Activated naive CD8-positive, alpha-beta T cell treated with anti-CD3 and anti-CD28 coated beads for 36 hours (primary cell): ENCODE measurements at places on chromosomes 6 and 20. TPM values are rescaled to one million over a fixed set of nuclear protein-coding genes. Genes with fewer than 3 reads are reported as not detected.

GRCh38 chr20:10352934-10353824, 80.8 kb downstream of the MKKS start:
- H3K4me3 ChIP-seq = no peak overlapping the region
- peaks cover 9% of the 10 kb centered on the region for H3K4me1 ChIP-seq
- DNase-seq = no peak
- no peak overlapping the region for H3K27ac ChIP-seq
- H3K36me3 ChIP-seq = peaks cover 4% of the 10 kb centered on the region

The TFAP2D gene
- not detected for total RNA-seq

The GTSF1L gene
- not detected for total RNA-seq

The PSORS1C1 gene
- total RNA-seq = 0.19 TPM

GRCh38 chr6:97632341-97632740, 349.3 kb upstream of the MMS22L start:
- no peak for DNase-seq
- H3K36me3 ChIP-seq = no peaks in the 10 kb centered on the region
- no peaks in the 10 kb centered on the region for H3K4me1 ChIP-seq
- no peak overlapping the region for H3K27ac ChIP-seq
- no peaks in the 10 kb centered on the region for H3K27me3 ChIP-seq

DNA sequence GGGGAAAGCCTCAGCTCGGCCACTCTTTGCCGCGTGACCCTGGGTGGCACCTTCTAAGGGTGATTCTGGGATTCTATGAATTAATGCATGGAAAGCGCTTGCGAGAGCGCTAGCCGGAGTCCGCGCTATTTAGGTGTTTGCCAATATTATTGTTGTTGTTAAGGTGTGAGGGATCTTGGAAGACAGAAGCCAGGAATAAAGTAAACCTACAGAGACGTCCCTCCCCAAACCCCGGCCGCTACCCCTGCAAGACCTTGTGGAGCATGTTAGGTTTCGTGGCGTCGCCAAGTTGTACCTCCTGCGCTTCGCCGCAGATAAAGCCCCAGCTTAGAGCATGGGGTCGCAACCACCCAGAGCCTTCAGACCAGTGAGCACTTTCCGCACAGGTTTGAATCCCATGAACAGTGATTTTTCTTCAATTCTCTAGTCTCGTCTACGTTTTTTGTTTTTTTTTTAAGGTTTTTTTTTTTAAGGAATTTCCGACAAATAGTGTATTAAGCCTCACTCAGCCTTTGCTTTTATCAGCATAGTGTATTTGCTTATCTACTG, 16.9 kb upstream of the ZSCAN9 start:
- no peak for DNase-seq
- H3K27me3 ChIP-seq = peaks cover 88% of the 10 kb centered on the region
- H3K27ac ChIP-seq = no peak overlapping the region
- H3K4me1 ChIP-seq = peaks cover 28% of the 10 kb centered on the region

- DNase-seq = no peak
- no peak overlapping the region for H3K27ac ChIP-seq
- no peaks in the 10 kb centered on the region for H3K36me3 ChIP-seq
- H3K27me3 ChIP-seq = no peaks in the 10 kb centered on the region
- no peak overlapping the region for H3K4me3 ChIP-seq
Measured at GRCh38 chr20:20731945-20732296, 19.5 kb upstream of the RALGAPA2 start.

GRCh38 chr6:14088600-14089192, 28.9 kb upstream of the CD83 start:
- H3K4me1 ChIP-seq = peaks cover 27% of the 10 kb centered on the region
- H3K36me3 ChIP-seq = peaks cover 6% of the 10 kb centered on the region
- no peak overlapping the region for H3K27ac ChIP-seq
- H3K4me3 ChIP-seq = no peak overlapping the region
- DNase-seq = no peak

DNA sequence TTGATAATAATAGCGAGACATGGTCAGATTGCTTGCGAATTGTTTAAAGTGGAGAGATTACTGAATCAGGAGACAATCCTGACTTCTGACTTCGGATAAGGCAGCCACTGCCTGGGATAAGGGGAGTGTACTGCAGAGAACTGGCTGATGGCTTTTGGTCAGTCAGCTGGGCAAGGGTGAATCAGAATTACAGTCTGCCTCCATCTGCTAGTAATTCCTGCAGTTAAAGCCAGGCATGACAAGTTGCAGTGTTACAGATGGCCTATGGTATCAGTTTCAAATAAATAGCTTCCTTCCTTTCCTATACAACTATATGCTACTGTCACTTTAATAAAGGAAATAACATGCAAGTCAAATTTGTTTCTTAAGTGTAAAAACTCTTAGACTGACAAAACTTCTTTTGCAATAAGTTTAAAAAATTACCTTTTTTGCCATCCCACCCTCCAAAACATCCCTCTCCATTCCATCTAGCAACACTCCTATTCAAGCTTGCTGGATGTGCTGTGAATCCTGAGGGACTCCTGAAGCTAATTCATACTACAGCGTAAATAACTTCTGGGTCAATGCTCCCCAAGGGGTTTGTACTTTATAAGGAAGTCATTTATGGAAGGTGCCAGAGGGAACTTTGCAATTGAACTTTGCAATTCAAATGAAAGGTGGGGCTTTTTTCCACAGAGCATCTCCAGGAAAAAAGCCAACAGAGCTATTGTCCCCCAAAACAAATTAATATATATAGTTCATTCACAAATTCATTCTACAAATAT, 245.2 kb downstream of the ADGRB3 start:
- no peak for DNase-seq
- no peaks in the 10 kb centered on the region for H3K27me3 ChIP-seq
- H3K27ac ChIP-seq = no peak overlapping the region

DNA sequence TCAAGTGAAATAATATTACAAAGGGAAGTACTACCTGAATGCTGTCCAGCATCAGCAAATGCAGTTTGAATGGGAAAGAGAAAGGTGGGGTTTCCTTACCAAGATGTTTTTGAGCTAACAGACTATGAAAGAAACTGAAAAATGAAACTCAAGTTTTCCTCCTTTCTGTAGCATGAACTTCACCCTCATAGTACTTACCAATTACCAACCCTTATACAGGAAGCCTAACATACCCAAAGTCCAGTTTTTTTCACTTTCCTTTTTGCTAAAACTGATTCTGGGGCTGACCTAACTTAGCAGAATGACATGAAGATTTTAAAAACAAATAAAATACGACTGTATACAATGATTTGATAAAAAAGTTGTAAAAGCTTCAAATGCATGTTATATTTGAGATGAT, 5.2 kb downstream of the ZNFX1 start:
- H3K27ac ChIP-seq = peak overlapping the region; percentile 39
- no peaks in the 10 kb centered on the region for H3K27me3 ChIP-seq
- no peak for DNase-seq
- peak overlapping the region; percentile 57 for H3K4me3 ChIP-seq

DNA sequence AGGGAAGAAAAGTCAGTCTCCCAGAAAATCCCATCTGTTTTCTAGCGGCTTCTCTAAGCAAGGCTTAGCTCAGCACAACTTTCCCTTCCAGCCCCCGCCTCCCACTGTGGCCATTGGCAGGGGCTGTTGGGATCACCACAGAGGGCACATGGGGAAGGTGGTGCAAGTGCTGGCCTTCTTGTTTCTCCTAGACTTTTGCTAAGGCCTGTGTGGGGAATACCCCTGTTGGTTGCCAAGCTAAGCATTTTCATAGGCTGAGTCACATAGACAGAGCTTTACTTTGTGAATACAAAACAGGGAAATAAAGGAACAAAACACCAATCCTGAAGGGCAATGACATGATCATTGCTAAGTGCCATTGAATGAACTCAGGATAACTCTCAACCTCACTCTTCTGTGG, 32.4 kb upstream of the TIAM2 start:
- no peaks in the 10 kb centered on the region for H3K4me1 ChIP-seq
- H3K36me3 ChIP-seq = peaks cover 4% of the 10 kb centered on the region
- no peak overlapping the region for H3K4me3 ChIP-seq
- no peak overlapping the region for H3K27ac ChIP-seq
